Stimulated activated CD4-positive, alpha-beta T cell treated with anti-CD3 and anti-CD28 coated beads, Interleukin-15, amount 100 ng/mL, for 1 hour (primary cell): ENCODE measurements at places on chromosomes 5 and 9.

GRCh38 chr5:127111112-127111511 is 37.8 kb upstream of the C5orf63 start:
- no peak for DNase-seq

- DNase-seq, result no peak
Observed at GRCh38 chr5:83401122-83401731, 70.3 kb upstream of the VCAN start.

GRCh38 chr5:138975098-138975847 is 100.1 kb upstream of the LRRTM2 start:
- no peak for DNase-seq

DNA sequence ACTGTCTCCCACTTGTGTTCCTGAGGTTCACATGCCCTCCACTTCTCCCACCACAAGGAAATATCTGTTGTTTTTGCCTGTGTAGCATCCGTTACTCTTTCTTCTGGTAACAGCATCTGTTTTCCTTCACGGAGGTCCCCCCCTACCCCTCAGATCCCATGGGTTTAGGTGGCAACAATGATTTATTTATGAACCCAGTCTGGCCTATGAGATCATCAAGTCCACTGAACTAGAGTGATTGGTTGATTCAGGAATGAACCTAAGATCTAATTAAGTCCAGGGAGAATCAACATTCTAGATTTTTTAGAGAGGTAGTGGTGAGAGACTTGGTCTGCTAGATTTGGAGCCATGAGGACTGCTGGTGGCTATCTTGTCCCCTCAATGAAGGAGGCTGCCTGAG is 166.8 kb downstream of the NR3C1 start:
- no peak for DNase-seq

DNA sequence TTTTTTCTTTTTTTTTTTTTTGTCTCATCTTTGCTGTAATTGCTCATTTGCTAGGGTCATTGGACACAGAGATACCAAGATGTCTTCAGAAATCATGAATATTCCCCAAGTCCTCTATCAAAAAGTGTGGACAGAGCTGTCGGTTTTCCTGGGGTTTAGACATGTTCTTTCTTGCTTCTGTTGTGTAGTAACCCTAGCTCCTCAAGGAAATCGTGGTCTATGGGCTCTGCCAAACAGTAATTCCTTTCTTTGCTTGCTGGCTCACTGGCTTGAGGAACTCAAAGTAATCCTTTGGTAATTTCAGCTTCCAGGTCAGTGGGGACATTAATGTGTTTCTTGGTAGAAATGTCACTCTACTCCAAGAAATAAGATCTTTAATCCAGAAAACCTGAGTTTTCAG is 101.7 kb downstream of the TMC1 start:
- no peak for DNase-seq
